ENCODE measurements at places on chromosomes 3 and 15.

DNA sequence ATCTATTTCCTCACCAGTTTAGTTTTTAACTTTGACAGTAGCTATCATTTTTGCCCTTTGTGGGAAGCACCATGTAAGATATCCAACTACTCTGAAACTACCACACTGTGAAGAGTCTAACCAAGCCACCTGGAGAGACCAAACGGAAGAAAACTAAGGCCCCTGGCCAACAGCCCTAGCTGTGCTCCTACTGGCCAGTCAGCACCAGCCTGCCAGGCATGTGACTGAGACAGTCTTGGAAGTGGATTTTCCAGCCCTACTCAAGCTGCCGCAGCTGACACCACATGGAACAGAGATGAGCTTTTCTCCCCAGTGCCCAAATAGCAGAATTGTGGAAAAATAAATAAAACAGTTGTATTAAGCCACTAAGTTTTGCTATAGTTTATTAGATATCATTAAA lies 2.9 kb upstream of the TBC1D5 start:
- no peak for DNase-seq

- DNase-seq: no peak
These were observed 68.3 kb upstream of the SLC12A8 start for GRCh38 chr3:125280668-125281361.

DNA sequence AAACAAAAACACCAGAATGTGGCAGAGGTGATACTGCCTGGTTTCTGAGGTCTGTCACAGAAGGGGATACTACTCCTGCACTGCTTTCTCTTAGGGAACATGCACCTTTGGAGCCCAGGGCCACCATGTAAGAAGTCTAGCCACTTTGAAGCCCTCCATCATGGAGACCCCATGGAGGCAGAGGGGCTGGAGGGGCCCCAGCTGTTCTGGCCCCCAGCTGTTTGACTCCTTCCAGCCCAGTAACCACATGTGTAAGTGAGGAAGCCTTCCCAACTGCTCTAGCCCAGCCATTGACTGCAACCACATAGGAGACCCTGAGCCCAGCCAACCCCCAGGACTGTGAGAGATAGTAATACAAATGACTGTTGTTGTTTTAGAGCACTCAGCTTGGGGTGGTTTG lies 9.0 kb upstream of the IGDCC4 start:
- no peak for DNase-seq

DNA sequence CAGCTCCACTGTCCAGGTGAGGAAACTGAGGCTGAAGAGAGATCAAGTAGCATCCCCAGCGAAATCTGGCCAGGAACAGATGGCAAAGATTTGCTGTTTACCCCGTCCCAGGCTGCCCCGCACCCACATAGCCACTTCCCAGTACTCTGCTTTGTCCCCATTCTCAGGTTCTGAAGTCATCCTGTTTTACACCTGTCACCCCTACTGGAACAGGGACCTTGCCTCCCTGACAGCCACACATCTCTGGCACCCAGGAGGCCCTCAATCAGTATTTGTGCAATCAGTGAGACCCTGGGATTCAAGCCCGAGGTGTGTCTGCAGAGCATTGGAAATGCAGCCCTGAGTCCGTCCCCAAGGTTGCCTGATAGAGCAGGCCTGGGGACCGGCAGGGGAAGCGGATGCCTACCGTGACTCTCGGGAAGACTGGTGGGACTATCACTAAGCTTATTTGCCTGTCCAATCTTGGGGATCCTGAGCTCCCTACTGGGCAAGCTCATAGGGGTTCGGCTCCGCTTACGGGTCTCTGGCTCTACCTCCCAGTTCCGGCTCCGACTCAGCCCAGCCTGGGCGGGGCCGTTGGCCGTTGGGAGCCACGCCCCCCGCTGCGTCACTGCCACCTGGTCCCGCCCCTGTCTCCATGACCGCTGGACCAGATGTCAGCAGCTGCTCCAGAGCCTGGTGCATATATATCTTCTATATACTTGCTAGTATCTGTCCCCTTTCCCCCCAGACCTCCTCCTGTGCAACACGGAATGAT lies 17.5 kb upstream of the FANCD2 start:
- peak; percentile 21 for DNase-seq

DNA sequence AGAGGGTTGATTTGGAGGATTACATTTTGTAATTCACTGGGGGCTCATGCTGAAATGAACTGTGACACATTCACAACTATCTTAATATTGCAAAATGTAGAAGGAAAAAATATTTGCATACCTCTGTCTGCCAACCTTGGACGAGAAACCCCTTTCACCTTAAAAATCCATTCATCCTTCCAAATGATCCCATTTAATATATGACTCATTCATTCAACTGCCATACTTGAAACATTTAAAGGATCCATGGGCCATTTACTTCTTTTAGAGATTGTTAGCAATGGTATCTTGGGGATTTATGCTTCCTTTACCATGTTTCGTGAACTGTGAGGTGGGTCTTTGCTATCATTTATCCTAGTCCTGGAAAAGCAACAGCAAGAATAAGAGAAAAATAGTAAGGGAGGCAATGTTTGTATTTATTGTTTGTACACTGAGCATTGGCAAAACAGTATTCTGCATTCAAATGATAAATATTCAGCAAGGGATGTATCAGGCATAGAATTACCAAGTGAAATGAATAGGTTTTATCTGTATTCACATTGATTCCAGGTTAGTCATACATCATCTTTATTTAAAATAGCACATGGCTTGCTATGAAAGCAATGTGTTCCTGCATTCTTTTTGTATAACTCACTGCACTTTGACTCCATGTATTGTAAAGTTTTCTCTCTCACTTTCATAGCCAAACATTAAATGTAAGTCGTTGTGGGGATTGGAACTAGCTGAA lies 378.1 kb downstream of the NSUN3 start:
- no peak for DNase-seq

DNA sequence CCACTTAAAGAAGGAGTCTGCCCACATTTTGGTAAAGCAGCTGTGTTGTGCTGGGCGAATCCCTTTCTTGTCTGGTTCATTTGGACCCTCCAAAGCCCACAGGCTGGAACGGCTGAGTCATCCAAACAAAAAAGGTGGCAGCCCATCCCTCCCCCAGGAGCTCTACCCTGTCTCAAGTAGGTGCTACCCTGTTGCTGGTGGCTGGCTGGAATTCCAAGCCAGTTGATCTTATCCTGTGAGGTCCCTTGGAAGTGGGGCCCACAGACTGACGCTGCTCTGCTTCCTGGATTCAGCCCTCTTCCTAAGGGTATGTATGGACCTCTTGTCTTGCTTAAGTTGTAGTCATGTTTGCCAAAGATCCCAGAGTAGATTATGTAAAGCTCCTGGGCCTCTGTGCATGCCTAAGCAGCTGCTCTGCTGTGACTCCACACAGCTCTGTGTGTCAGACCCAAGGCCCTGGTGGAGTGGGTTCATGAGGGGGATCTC lies 44.5 kb downstream of the CCR1 start:
- no peak for DNase-seq

- DNase-seq: no peak
These were observed 224.8 kb upstream of the BHLHE40 start for GRCh38 chr3:4754180-4755086.

- DNase-seq: no peak
These were observed 277.7 kb upstream of the ROPN1 start for GRCh38 chr3:124269619-124270018.

GRCh38 chr3:22392859-22393258 lies 641.8 kb upstream of the ZNF385D start:
- DNase-seq: no peak

DNA sequence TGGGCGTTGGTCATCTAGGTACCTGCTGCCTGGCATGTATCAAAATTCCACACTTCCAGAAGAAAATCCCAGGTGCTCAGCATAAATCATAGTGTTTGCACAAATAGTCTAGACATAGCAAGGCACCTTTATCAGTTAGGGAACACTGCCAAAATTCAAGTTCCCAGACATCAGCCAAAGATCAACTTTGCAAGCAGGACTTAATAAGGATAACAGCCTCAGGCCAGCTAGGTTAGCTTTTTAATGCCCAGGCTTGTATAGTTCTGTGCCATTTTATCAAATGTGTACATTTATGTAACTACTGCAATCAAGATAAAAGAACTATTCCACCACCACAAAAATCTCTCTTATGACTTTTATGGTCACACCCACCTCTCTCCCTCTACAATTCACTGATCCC lies 30.7 kb downstream of the DZIP3 start:
- DNase-seq: no peak

DNA sequence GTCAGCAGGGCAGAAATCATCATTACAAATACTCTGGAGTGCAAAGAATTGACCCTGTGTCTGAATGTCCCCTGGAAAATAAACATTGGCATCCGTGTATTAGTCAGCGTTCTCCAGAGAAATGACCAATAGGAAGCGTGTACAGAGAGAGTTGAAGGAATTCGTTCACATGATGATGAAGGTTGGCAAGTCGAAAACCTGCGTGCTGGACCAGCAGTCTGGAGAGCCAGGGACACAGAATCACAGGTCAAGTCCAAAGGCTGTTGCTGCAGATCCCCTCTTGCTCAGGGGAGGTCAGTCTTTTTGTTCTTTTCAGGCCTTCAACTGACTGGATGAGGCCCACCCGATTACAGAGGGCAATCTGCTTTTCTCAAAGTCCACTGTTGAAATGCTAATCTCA lies 16.6 kb downstream of the GP9 start:
- DNase-seq: no peak

DNA sequence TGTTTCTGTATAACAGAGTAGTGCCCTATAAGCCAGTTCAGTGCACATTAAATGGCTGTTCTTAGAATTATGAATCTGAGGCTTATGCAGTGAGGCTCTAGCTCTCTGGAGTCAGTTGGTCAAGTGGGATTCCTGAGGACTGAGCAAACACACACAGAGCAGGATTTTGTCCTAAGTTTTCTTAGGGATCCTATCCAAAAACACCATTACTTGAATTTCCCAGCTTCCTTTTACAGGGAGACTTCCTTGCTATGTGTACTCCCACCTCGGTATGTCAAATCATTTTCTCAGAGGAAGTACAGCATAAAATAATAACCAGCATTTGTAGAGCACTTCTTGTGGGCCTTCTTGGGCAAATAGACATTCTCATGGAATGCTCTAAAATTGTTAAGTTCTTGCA lies 63.1 kb upstream of the GOLGA6B start:
- DNase-seq: no peak

DNA sequence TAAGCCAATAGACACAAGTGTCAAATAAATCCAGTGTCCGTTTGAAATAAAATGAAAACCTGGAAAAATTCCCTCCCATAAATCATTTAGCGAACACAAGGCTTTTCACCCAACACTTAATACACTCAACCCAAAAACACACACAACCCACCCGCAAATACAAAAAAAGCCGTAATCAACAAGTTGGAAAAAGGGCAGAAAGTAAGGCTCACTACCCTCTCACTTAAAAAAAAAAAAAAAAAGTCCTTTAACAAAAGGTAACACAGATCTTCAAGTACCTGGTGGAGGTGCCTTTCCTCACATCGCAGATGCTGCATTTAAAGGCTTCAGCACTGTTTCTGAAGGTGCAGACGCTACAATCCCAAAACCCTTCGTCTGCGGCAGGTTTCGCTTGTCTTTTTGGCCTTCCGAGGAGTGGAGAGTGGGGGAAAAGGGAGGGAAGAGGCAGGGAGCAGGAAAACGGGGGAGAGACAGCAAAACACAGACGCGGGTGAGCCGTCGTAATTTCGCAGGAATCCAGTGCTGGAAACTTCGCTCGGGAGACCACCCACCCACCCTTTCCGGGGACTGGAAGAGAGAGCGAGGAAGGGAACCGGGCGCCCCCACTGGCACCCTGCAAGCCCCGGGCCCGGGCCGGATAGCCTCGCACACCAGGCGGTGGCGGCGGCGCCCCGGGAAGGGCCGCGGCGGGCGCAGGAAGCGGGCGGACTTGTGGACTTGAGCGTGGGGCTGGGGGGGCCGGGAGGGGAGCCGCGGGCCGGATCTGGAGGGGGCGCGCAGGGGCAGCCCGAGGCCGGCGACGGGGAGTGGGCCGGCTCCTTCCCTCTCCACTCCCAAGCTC lies 401.8 kb downstream of the SHQ1 start:
- DNase-seq: no peak

GRCh38 chr3:157275832-157276231 lies 115.9 kb upstream of the CCNL1 start:
- DNase-seq: no peak

DNA sequence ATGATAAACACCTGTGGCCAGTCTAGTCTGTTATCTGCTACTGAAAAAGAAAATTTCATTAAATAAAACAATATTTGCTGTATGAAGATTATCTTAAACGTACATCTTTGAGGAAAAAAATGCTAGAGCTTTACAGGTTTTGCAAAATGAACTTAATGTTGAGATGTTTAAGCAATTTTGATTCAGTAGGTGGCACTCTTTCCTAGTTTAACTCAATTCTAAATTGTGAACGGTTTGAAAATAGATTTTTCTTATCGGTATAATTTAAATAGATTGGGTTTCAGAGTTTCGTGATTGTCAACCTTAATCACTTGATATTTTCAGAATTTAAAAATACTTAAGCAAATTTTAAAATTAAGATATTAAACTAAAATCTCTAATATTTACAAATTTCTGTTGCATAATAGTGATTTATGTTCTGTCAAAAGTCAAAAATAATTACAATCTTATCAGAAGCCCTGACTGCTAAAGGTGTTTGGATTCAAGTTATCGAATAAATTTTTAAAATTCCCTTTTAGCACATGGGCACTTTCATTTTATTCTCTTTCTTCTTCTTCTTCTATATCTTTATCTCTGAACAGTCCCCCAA lies 7.0 kb upstream of the RNF111 start:
- DNase-seq: peak; percentile 10

DNA sequence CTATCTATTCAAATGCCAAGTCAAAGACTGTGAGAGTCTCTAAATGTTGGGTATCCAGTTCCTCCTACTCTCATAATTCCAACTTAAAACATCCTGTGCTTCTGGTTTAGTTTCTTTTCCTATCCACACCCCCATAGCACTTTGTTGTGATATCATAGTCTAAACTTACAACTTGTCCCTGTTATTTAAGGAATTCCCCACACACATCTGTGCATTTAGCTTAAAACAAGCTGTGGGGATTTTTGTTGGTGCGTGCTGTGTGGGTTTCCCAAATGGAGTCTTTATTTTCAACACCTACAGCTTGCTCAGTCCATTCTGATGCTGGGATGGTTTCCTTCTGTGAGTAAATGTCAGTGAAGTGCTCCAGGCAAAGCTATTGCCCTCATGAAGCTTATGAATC lies 167.3 kb downstream of the GMNC start:
- DNase-seq: no peak

- no peak for DNase-seq
These were observed 1.1 kb upstream of the GYG1 start for GRCh38 chr3:148990236-148990635.

DNA sequence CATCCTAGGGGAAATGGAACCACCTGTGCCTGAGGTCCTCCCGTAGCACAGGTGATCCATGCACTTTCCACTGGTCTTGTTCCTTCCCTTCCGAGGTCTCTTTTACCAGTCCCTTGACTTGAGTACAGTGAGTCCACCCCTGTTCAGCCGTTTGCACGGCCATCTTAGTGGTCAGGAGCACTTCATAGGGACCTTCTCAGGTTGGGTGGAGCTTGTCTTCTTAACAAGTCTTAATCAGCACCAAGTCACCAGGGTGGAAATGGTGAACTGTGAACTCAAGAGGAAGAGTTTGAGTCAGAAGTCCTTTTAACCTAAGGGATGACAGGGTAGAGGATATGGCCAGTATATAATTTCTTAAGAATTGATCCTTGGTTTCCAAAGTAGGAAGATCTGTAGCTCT lies 21.4 kb downstream of the ARL8B start:
- DNase-seq: no peak

All from brain pericyte (primary cell).